ENCODE measurements at places on chromosomes 7 and 10.
A peak's percentile ranks its signal among the peaks of the same experiment; 100 is the strongest.

DNA sequence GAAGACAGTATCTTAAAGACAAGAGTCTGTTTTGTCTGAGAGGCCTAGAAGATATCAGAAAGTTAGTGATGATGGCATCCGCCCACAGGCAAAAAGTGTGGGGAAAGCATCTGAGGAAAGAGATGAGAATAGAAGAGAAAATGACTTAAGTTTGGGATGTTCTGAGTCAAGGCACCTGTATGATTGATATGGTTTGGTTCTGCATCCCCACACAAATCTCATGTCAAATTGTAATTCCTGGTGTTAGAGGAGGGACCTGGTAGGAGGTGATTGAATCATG is 568.2 kb upstream of the MGMT start:
- no peak for DNase-seq

- no peak for DNase-seq
Observed at GRCh38 chr7:150620617-150621371, 11.4 kb downstream of the GIMAP6 start.

DNA sequence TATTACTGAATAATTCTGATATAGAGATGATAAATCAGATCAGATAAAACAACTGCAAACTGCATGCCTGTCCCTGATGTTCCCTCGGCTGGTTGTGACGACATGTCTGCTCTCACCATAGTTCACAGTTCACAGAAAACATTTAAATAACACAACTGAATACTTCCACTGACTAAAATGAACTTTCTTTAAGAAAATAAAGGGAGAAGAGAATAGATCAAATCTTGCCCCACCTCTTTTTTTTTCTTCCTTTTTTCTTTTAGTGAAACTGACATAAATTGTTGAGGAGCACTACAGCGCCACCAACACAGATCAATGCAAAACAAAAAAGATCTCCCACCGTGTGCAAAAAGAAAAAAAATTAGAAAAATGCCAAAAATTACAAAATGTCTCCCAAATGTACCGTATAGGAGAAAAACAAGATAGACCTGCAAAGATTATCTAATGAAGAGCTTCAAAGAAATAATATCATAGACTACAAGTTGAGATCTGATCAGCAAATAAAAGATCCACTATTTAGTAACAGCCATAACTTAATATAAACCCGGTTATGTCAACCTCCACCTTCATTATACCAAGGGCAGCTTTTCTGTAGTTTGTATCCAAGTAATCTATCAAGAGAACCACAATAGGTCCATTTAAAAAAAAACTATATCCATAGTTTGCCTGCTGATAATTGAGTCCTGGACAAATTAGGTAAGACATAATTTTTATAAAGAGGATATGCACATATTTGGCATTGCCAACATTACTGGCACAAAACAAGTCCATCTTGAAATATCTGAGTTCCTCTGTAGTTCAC is 30.7 kb upstream of the EPC1 start:
- DNase-seq: peak; percentile 82

DNA sequence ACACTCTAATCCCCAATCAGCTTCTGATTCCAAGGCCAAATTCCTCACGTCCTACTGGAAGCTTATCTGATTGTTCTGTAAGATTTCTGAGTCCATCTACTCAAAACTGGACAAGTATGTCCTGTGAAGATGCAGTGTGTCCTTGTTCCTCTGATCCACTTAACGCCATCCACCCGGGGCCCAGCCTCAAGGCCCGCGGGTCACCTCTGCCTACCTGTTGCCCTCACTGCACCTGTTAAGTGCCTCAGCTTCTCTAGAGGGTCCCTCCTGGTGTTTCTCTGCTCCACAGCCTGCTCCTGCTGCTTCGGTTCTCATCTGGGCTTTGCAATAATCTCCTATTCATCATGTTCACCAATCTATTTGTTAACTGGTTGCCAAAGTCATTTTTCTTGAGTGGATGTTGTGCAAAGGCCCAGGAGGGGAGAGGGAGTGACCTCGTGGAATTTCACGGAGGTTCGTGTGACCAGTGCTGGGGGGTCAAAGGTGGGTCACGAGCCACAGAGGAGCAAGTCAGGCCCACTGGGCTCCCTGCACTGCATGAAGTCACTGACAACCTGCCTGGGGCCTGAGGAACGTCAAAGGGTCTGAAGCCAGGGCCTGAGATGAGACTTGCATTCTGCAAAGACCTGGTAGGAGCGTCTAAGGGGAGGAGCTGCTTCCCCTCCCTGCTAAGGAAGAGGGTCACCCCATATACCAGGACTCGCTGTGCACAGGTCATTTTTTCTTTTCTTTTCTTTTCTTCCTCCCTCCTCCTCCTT is 338.1 kb downstream of the WDR37 start:
- DNase-seq: no peak

- peak; percentile 83 for DNase-seq
Observed at GRCh38 chr7:117127585-117128168, 174.4 kb downstream of the ST7 start.

DNA sequence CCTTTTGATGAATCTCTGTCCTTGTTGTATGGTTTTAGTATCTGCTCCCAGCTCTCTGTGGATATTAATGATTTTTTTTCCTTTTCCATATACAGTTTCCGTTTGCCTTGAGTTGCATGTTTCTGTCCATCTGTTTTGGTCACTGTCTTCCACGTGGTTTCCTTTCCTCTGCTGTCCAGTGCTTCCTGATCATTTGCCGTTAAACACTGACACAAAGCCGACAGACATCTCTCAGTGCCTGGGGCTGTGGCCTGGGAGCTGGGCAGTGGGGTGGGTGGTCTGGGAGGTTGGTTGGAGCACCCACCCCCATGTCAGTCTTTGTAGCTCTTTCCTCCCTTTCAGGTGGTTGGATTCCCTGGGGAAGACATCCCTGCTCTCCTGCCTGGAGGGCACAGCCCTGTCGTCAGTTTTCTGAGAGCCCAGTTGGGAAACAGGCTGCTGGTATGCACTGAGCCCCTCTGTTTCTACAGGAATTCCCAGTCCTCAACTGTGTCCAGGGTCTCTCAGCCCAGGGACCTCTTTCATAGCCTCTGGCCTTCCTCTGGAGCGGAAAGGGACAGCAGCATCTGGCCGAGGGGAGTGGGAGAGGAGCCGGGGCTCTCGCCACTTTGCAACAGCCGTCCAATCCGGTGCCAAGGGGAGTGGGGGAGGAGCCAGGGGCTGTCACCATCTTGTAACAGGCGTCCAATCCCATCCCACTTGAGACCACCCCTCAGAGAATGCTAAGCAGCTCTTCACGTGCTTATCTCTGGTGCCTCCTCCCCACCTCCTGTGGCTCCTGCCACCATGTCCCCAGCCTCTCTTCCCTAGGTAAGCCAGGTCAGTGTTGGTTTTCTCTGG is 26.7 kb upstream of the MKI67 start:
- no peak for DNase-seq

DNA sequence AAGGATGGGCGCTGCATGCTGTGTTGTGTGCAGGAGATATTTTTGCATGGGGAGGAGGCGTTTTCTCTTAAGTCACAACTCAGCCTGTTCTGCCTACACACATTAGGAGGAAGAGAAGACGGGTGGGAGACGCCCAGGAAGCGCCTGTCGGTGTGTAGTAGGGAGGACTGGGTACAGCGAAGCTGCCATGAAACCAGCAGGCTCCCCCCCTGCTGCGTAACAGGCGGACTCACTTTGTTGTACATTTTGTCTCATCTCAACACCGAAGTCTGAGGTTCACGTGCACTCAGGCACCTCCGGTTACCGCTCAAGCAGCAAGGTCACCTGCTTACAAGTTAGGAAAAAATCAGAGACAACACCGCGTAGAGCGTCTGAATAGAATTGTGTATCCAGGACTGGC is 56.3 kb downstream of the CRTAC1 start:
- DNase-seq: no peak

DNA sequence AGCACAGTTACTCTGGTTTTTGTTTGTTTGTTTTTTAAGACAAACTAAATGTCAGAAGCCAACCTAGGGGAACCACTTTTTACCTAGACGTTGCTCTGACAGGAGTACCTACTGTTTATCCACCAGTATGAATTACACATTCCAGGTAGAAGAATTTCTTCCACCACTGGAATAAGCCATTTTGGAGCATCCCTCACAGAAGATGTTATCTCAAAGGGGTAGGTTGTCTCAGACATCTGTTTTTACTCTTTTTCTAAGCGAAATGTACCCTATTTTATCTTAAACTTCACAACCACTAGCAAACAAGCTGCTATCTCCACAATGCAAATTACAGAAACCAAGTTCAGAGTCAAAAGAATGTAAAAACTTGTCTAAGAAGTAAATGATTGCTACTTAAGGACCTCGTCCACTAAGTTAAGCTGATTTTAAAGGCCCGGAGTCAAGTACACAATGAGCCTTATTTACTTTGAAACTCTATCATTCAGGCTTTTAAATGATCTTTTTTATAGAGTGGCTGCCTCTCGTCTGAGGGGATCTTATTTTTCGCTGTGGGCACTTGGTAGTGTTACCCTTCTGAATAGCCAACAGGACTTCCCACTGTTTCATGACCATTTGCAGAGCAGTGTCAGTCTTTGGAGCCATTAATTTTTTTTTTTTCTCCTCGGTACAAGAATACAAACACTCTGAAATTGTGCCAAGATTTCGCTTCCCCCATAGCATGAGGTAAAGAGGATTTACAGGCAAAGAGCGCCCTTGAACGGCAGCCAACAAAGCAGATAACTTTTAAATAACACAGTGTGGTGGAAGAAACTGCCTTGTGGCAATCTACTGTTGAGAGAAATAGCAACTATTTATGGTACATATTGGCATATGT is 15.7 kb upstream of the ARMC3 start:
- no peak for DNase-seq

GRCh38 chr7:26319636-26320035 is 28.0 kb downstream of the SNX10 start:
- DNase-seq: no peak

- DNase-seq: no peak
Observed at GRCh38 chr7:116788572-116789197, 73.7 kb upstream of the CAPZA2 start.

DNA sequence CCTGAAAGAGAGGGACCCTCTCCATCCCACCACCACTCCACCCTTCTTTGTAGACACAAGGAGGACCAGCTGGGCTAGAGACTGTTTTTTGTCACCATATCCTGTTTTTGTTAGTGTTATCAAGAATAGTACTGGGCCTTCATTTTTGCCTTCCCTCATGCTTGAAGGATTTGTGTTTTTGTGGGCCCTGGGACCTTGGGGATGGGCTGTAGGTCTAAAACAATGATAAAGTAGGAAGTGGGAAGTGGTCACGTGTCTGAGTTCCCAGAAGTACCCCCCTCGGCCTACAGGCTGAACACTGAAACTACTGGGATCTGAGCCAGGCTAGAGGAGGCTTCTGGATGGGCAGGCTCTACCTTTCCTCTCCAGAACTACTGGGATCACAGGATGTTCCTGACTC is 8.9 kb downstream of the AGFG2 start:
- no peak for DNase-seq

DNA sequence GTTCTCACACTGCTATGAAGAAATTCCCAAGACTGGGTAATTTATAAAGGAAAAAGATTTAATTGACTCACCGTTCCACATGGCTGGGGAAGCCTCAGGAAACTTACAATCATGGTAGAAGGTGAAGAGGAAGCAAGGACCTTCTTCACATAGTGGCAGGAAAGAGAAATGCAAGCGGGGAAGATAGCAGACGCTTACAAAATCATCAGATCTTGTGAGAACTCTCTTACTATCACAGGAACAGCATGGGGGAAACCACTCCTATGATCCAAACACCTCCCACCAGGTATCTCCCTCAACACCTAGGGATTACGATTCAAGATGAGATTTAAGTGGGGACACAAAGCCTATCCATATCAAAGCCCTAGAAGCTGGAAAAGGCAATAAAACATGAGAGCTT is 130.8 kb downstream of the MDFIC start:
- no peak for DNase-seq

GRCh38 chr7:99362801-99363200 is 11.7 kb upstream of the ARPC1B start:
- DNase-seq: no peak

- no peak for DNase-seq
Observed at GRCh38 chr10:43267811-43268210, 946 bp upstream of the RASGEF1A start.

DNA sequence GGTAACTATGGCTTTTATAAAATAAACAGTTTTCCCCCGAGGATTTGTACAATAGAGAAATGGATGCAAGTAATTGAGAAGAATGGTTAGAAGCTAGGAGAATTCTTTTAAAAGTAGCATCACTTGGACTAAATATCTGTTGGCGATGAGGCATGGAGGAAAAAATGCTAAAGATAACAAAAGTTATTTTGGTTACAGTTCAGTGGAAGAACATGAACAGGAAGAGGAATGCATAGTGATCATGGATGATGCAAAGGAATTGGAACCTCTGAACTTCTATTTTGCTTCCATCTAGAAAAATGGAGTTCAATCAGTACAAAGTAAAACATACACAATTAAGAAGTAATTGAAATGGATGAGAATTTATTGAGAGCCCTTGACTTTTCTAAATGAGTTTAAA is 32.9 kb downstream of the ENTPD1 start:
- DNase-seq: no peak

DNA sequence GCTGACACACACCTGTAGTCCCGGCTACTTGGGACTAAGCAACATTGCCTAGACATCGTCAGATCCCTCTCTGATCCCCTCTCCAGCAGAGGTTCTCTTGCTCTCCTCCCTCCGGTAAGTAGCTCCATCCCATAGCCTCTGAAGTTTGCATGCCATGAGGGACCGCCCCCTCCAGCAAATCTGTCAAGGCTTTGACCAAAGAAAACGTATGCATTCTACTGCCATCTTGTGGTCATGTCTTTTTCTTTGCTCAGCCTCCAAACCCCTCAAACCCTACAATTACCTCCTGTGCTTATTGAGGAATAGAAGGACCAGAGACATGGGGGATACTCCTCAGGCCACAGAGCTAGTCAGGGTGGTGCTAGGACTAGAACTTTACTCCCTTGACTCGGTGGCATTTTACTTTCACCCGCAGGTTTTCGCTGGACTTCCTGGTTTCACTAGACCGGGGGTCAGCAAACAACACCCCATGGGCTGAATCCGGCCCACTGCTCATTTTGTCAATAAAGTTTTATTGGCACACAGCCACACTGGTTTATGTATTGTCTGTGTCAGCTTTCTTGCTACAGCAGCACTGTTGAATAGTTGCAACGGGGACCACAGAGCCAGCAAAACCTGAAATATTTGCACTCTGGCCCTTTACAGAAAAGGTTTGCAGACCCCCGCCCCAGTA is 202.6 kb upstream of the FOXK1 start:
- peak; percentile 30 for DNase-seq

DNA sequence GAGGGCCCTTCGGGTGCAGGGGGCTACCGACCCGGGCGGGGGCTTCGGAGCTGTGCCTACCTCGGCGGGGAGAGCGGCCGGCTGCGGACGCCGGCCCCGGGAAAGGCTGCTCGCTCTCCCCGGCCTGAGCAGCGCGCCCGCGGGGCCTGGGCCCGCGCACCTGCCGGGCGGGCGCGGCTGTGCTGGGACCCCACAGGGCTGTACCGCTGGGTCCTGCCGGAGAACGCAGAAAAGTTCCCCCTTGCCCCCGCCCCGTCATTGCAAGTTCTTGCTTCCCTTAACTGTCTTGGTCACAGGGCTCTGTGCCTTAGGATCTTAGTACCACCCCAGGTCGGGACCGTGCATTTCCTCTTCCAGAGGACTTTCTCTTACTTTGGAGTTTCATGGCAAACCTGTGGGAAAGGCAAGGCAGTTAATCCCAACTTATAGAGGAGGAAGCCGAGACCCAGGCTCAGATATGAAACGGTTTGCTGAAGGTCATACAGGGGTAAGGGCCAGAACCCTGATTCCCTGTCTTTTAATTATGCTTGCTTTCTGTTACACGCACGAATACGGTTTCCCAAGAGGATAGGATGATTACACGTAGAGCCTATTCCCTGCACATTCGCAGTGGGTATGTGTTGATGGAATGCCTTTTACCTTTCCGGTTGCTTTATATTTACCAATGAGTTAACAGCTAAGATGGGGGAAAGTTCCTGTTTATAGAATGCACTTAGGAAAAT is 652 bp downstream of the PCGF5 start:
- peak; percentile 55 for DNase-seq

- DNase-seq: no peak
Observed at GRCh38 chr10:76188216-76188615, 756.8 kb downstream of the LRMDA start.
